D721Med (cell line): ENCODE measurements at places on chromosomes 3 and 15.

GRCh38 chr15:51299187-51300015, 39.0 kb downstream of the CYP19A1 start:
- no peak for DNase-seq

- no peak for DNase-seq
Measured at GRCh38 chr3:141928631-141929270, 52.3 kb downstream of the ATP1B3 start.

- no peak for DNase-seq
Measured at GRCh38 chr3:73766599-73767381, 142.0 kb upstream of the PDZRN3 start.

DNA sequence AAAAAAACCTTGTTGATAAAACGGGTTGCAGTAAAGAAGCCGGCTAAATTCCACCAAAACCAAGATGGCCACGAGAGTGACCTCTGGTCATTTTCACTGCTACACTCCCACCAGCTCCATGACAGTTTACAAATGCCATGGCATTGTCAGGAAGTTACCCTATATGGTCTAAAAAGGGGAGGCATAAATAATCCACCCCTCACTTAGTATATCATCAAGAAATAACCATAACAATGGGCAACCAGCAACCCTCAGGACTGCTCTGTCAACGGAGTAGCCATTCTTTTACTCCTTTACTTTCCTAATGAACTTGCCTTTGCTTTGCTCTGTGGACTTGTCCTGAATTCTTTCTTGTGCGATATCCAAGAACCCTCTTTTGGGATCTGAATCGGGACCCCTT, 14.4 kb upstream of the CDC25A start:
- DNase-seq = no peak

DNA sequence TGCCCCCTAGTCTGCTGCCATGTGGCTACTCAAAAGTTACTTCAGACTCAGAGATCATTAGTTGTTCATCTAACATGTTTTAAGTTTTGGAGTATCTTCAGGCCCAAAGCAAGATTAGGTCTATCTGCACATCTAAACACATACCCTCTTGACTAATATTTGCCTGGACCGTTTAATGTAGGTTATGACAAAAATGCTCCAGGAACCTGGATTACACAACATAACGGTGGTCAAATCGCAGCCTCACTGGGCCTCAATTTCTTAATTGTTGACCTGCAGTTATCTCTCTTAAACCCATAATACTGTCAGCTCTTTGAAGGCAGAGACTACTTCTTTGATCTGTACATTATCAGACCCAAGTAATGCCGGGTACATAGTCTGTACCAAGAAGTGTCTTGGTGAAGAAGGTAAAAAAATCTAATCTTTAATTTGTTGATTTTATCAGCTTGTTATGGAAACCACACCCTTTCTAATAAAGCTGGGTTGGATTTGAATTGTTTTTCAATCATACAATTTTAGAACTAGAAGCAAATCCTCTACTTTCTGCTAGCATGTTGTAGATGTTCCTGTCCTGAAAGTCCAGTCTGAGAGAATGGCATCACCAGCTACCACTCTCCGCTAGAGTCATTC, 3.6 kb downstream of the SNRK start:
- DNase-seq = no peak

GRCh38 chr3:4664412-4664811, 171.3 kb downstream of the ITPR1 start:
- no peak for DNase-seq

DNA sequence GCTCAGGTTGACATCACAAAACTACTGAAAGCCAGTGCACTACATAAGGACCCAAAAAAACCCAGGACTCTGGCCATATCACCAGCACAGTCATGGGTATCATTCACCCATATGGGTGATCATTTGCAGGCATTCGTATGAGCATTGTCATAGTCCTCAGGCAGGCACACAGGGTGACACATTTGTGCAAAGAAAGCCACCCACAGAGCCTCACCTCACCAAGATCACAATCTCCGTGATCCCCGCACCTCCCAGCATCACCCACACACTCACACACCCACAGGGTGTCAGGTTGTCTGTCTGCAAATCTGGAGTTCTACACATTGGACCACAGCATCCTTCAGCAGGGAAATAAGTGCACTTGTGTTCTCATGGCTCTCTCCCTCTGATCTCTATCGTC, 166.0 kb upstream of the LPP start:
- DNase-seq = no peak

DNA sequence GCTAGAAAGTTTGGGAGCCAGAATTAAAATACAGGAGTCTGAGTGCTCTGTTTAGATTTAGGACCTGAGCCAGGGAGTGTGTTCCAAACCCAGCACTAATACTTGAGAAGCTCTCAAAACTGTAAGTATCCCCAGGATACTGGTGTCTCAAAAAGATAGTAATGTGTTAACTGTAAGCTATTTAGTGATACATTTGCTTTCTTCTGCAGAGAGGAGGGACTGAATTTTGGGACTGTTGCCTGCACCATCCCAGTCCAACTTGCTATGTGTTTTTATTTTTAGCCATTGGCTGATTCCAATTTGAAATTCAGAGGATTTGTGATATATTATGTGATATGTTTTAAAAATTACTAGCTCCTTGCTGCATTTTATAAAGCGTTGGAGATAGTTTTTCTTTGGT, 31.5 kb downstream of the UBE2E1 start:
- no peak for DNase-seq

DNA sequence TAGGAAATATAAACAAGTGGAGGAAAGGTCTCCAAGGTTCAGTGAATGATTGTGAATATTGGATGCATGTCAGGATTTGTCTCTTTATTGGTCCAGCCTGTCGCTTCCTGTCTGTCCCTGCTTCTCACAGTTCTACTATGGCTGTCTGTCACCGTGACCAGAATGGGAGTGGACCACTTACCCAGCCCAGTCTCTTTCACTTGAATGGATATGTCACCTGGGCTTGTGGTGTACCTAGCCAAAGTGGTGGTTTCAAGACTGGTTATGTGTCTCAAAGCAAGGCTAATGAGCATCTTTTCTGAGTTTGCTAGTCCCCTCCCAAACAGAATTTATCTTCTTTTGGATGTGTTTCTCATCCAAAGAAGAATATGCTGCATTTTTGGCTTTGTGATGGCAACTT, 231.7 kb downstream of the PTPRG start:
- DNase-seq = no peak

DNA sequence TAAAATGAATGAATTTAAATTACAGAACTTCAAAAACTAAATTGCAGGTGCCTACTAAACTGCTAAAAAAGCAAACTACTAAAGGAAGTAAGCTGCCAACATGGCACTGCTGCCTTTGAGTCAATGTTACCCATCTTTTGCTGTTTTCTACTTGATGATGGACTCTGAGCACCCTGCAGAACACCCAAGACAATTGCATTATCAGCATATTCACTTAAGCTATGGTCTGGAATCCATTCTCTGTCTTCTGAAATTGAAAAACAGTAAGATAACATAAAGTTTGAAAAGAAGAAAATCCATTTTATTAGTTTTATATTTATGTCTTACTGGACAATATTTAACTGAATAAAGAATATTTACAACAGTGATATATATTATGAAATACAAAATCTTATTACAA, 91.4 kb downstream of the ZBBX start:
- DNase-seq = no peak

GRCh38 chr15:63072023-63072650, 29.6 kb downstream of the TPM1 start:
- DNase-seq = no peak

DNA sequence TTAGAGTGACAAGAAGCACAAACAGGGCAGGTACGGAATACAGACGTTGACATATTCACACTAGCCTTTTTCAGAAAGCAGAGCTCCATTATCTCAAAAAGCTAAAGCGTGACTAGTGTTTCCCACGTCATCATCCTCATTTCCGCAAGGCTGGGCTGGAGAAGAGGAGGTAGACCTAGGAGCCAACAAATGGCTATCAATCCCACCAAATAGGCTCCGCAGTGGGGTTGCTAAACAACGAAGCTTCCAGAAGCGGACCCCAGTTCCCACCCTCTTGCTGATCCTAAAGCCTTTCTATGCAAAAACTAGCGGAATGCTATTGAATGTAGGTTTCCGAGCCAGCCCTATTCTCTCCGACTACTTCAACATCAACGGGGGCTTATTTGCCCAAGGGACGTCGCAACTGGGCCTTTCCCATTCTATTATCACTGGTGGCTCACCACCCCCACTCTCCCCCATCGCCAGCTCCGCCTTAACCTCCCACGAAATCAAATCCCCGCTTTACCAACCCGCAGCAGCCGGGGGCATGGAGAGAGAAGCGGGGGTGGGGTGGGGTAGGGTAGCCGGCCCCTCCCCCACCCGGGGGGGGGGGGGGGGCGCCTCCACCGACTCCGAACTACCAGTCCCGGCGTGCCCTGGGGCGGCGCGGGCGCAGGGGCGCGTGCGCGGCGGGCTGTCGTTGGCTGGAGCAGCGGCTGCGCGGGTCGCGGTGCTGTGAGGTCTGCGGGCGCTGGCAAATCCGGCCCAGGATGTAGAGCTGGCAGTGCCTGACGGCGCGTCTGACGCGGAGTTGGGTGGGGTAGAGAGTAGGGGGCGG, at the start of gene MORF4L1:
MORF4L1 (plus strand) TSS at position 736 of the 817 bp plus-strand sequence. CDS start 128 bp downstream, outside the sequence.
- peak; percentile 73 for DNase-seq

DNA sequence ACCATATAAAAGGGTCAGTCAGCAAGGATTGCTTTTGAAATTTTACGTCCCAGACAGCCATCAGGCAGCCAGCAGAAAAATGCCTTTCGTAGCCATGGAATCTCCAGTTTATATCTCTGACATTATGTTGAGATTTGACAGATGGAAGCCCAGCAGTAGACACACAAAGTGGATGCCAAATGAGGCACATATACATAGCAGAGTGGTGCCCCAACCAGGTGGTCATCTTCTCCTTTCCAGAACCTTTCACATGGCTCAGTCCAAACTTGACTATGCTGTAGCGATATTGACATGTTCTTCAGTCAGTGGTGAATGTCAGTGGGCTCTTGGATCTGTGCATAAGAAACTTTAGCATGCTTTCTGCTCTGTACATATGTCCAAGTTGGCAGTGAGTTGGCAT, 123.3 kb upstream of the GBE1 start:
- DNase-seq = no peak

- DNase-seq = no peak
Measured at GRCh38 chr3:31636049-31636448, 103.3 kb downstream of the STT3B start.

GRCh38 chr3:113035387-113035982, 44.7 kb downstream of the GTPBP8 start:
- DNase-seq = peak; percentile 25

- no peak for DNase-seq
Measured at GRCh38 chr15:79432345-79433275, 474 bp downstream of the MINAR1 start.

DNA sequence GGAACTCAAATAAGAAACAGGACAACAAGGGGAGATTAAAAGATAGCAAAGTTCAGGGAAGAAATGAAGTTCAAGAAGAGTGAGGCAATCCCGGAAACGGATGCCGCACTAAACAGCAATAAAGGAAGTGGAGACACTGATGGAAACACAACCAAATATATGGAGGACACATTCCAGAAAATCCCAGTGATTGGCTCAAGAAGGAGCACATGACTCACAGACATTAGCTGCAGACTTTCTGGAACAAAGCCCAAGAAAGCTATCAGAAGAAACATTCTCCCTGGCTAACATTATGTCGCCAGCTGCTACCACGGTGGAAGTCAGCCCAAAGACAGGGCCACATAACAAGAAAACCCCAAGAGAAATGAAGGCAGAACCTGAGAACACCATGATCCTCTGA, 18.1 kb upstream of the VGLL4 start:
- DNase-seq = no peak

GRCh38 chr3:16362770-16363169, 97.8 kb downstream of the OXNAD1 start:
- no peak for DNase-seq

- no peak for DNase-seq
Measured at GRCh38 chr3:159733194-159733860, 255.3 kb upstream of the IL12A start.

DNA sequence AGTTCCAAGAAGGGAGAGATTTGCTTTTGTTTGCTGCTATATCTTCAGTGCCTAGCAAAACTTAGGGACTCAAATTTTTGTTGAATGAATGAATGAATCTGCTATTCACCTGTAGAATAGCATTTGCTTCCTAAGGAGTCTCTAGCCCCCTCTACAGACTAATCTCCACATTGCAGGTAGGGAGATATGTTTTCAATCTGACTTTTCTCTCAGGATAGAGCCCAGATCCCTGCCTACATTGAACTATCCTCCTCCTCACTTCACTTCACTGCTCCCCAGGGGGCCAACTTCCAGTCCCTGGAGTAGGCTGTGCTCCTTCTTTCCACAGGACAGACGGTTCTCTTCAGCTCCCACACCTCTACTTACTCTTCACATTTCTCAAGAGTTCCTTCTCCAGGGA, 81.9 kb upstream of the PTX3 start:
- no peak for DNase-seq

DNA sequence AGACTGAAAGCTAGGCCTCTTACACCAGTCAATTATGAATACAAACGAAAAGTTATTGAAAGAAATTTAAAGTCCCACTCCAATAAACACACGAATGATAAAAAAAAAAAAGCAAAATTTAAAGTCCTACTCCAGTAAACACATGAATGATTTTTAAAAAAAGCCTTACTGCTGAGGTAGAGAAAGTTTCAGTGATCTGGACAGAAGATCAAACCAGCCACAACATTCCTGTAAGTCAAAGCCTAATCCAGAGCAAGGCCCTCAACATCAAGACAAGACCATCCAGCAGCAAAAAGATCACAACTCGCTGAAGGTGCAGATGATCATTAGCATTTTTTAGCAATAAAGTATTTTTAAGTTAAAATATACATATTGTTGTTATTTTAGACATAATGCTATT, 95.6 kb upstream of the LIPC start:
- DNase-seq = no peak

GRCh38 chr15:72540606-72541237, 66.6 kb downstream of the ARIH1 start:
- no peak for DNase-seq

DNA sequence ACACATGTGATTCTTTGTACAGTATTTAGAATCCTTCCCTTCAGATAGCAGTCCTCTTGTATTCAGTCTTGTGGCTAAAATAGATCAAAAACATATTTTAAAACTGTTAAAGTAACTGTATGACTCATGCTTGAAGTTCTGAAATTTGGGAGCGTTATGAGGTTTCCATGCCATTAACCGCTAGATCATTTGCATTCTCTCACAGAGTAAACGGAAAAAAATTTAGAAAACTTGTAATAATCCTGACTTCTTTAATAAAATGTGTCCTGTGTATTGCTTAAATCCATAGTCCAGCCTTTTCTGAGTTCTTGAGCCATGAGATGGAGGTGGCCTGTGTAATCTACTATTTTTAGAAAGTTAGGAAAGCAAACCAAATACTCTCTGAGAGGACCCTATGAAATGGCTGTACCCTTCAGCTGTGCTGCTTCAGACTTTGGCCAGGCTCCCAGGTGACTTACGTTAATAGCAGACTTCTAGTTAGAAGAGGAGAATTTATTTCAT, 33.8 kb downstream of the MBNL1 start:
- DNase-seq = no peak

DNA sequence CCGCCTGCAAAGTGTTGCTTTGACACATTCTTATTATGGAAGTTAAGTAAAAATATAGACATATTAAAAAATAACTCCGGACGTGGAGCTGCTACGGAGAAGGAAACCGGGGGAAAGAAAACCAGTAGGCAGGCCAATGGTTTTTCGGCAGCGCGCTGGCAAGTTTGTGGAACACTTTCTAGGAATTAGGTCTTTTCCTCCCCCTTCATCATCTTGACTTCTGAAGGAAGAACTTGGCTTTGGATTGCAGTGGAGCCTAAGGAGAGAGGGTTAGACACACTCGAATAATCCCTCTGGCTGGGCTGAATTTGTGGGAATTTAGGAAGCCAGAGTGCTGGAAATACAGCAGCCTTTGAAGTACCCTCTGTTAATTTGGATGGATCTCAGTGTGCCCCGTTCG, 317 bp downstream of the ROBO2 start:
- DNase-seq = no peak
